ENCODE measurements at places on chromosomes 3 and 15. TPM values are rescaled to one million over a fixed set of nuclear protein-coding genes. Genes with fewer than 3 reads are reported as not detected.
A peak's percentile ranks its signal among the peaks of the same experiment; 100 is the strongest.

DNA sequence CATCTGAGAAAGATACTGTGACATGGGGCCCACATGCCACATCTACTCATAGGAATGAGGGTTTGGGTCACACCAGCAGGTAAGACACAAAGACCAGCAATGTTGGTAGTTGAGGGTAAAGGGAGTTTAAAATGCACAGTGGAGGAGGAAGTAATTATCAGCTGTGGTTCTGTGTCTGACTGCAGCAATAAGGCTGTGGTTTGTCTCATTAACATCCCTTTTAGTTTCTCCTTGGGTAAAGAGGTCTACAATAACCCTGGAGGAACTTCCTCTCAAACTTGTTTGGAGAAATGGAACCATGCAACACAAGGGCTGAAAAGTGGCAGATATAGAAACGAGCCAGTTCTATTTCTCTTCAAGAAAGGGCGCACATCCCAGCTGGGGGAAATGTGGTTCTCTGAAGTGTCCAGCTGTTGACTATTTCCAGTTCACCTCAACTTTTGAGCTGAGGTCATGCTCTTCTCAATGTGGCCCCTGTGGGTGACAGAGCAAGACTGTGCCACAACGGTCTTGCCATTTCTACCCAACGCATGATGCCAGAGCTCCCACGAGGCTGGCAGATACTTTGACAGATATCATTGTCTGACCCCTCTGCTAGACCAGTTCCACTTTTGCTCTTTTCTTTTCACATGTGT is 234.3 kb downstream of the SQOR start:
- no peak for DNase-seq

- DNase-seq = no peak
Observed at GRCh38 chr15:56411122-56411749, 46.0 kb downstream of the TEX9 start.

DNA sequence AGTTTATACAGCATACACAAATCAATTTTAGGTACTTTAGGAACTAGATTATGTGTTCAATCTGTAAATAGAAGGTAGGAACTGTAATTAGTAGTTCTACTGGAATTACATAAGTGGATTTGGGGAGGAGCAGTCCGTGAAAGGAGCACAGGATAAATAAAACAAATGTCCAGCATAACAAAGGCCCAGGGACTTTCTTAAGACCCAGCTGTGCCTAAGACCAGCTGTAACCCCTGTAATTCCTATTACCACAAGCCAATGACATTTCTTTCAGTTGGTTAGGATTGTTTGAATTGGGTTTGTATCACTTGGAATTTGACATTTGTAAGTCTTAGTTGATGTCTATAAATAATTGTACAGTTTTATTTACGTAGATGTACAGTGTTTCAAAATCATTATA is 4.8 kb upstream of the ZBTB20 start:
- no peak for DNase-seq

The ASB14 gene
- not detected for total RNA-seq

DNA sequence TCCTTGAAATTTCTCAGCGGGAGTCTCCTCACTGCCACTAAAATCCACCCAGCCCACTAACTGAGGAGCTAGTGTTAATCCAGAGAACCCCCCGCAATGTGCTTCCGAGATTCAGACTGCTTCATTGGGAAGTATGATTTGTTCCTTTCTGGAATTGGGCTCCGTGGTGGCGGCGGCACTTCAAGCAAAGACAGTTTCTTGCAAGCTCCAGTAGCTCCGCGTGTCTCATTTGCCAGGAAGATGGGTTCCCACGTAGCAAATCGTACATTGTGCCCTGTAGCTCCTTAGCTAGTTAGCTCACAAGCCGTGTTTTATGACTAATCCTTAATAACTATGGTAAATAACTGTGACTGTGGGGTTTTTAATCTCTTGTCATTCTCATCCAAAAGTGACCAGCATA is 45.4 kb downstream of the SLC6A1 start:
- DNase-seq = no peak

- no peak for DNase-seq
Observed at GRCh38 chr3:141764986-141765385, 1.8 kb downstream of the GRK7 start.

GRCh38 chr3:172876297-172876696 is 125.8 kb downstream of the ECT2 start:
- DNase-seq = no peak

DNA sequence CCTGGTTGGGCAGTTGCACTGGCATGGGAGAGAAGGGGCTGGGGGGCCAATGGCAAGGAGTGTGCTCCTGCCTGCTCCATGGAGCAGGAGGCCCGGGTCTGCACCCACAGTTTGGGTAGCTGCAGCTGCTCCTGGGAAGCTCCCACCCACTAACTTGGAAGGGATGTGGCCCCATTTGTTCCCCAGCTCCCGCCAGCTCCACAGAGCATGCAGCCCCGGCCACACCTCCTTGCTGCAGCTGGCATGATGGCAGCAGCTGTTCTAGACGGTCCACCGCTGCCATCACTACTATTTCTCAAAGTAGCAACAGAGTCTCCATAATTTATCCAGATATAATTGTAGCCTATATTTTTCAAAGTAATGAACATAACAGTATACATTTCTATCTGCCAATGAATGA is 65.8 kb downstream of the PIK3CB start:
- DNase-seq = no peak

DNA sequence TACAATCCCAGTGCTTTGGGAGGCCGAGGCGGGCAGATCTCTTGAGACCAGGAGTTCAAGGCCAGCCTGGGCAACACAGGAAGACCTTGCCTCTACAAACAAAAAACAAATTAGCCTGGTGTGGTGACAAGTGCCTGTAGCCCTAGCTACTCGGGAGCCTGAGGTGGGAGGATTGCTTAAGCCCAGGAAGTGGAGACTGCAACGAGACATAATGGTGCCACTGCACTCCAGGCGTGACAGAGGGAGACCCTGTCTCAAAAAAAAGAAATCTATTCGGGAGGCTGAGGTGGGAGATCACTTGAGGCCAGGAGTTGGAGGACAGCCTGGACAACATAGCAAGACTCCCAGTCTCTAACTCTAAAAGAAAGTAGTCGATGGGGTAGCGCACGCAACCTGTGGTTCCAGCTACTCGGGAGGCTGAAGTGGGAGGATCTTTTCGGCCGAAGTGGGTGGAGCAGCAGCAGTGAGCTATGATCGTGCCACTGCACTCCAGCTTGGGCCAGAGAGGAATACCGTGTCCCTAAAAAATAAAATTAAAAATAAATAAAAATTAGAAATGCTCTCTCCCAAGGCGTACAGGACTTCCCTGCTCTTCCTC is 775 bp downstream of the C3orf33 start:
- DNase-seq = no peak

DNA sequence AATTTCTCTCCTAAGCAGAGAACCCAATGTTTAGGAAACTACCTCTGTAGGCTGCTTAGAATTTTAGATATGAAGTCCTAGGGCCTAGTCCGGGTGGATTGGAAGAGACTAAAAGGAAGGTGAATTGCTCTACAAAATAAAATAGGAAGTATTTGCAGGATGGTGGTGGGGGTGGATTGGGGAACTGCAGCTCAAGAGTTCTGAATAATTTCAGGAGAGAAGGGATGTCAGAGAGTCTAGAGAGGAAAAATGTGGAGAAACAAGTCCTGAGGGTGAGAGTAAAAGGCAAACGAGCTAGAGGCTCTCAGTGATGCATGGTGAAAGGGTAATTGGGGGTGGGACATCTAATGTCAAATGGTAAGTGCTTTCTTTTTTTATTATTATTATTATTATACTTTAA is 10.2 kb upstream of the CP start:
- DNase-seq = no peak

- no peak for DNase-seq
Observed at GRCh38 chr3:33840179-33840578, 41.7 kb downstream of the PDCD6IP start.

The TMCO5A gene
- total RNA-seq = not detected

The KLHL40 gene
- total RNA-seq = not detected

GRCh38 chr3:149603126-149604074 is 54.4 kb downstream of the WWTR1 start:
- DNase-seq = no peak

DNA sequence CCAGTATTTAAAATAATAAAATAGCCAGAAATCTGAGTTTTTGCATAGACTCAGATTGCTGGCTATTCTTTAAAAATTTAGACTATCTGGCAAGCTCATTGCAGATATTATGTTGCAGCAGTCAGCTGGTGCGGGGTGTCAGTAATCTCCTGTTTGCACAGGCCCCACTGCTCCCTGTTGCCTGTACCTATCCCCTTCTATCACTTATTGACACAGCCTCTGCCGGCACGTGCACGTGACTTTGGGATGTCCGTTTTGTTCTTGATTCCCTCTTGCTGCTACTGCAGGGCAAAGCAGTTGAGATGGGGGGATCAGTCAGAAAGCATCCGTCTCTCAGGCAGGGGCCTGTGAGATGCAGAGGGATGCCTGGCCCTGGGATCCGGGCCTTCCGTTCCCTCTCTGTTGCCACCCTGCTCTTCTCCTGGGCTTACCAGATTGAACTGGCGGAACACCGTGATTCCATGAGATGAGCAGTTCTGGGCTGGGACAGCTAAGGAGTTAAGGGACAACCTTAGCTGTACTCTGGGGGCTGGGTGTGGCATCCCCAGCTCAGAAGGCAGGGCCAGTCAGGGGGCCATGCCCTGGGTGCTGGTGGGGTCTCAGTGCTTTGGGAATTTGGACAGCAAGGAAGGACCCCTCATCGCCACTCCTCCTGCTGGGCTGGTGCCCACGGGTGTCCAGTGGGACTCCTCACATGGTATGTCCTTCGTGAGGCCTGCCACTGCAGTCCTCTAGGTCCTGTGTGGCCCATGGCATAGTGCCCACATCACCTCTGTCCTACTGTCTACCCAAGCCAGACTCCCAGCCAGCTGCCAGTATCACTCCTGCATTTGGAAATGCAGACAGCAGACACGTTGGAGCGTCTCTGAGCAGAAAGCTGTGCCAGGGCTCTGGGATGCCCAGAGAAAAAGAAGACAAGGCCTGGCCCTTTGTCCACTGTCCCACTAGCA is 11.8 kb downstream of the MRAS start:
- no peak for DNase-seq

GRCh38 chr3:65130782-65131181 is 443.0 kb upstream of the ADAMTS9 start:
- DNase-seq = no peak

- DNase-seq = peak; percentile 8
Observed at GRCh38 chr3:113736548-113737089, 9.4 kb downstream of the NAA50 start.

The GOLGA8S gene
- 0.16 TPM for total RNA-seq

DNA sequence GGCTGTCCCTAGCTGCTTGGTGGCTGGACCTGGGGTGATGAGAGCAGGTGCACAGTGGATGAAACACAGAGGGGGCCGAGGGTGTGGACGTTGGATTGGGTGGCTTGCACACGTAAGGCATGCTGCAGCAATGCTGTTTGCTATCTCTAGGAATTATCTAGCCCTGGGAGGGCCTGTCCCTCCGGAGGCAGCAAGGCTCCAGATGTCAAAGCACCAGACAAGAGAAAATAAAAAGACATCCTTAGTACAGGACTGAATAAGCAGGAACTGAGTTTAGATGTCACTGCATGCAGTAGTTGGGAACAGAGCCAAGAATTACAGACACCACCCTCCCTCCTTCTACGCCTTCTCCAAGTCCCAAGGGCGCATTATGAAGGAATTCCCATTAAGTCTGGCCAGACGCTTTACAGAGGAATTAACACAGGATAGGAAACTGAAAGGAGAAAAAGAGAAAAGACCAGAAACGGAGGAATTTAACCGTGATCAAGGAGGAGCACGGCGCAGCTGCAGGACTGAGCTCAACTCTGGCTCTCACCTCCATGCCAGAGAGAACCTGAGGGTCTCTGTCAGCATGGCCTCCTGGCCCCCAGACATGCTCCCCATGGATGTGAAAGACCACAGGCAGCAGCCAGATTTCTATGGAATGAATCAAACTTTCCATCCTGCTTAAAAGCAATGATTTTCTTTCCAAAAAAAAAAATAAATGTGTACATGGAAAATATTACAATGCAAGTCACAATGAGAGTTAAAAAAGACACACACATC is 13.8 kb downstream of the ATP10A start:
- DNase-seq = peak; percentile 30

The ALDH1L1 gene
- not detected for total RNA-seq

DNA sequence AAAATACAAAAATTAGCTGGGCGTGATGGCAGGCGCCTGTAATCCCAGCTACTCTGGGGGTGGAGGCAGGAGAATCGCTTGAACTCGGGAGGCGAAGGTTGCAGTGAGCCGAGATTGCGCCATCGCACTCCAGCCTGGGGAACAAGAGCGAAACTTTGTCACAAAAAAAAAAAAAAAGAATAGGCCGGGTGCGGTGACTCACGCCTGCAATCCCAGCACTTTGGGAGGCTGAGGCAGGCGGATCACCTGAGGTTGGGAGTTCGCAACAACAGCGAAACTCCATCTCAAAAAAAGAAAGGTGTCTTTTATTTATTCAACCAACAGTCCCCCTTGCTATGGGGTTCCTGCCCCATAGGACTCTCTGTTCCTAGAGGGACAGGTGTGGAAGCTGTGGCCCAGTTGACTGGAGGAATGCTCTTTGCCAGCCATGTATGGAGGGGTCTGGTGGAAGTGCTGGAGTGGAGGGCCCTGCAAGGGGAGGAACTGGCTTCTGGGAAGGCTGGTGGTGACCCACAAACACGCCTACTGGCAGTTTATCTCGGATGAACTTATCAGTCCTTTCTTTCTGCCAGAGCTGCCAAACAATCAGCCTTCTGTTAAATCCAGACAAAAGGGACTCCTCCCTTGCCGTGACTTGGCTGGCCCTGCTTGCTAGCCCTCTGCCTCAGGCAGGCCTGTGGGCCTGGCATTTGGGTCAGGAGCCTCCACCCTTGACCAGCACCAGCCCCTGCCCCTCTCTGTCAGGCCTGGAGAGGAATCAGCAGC is 4.6 kb upstream of the DAG1 start:
- no peak for DNase-seq

GRCh38 chr15:91816942-91817341 is 36.6 kb upstream of the SLCO3A1 start:
- DNase-seq = no peak

- no peak for DNase-seq
Observed at GRCh38 chr3:8839607-8840325, 70.4 kb upstream of the OXTR start.
